GDM1 (cell line): ENCODE measurements at places on chromosomes 3 and 15.

DNA sequence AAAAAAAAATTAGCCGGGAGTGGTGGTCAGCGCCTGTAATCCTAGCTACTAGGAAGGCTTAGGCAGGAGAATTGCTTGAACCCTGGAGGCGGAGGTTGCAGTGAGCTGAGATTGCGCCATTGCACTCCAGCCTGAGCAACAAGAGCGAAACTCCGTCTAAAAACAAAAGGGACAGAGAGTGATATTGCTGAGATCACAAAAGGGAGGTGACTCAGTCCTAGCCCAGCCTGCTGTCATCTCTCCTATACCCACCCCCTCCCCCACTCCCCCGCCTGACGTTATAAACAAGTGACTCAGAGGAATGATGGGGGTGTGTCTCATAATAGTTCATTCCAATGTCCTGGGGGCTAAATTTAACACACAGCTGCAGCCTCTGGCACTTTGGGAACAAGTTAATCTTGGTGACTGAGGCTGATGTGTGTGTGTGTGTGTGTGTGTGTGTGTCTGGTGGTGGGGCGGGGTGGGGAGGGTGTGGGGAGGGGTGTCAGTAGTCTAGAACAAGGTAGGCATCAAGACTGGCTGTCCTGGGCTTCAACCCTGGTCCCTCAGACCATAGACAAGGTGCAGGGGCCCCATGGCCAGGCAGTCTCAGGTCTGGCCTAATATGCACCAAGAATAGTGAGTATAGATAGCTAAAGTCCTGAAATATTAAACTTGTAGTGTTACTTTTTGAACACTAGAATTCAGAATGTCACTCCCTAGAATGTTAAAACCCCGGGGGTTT lies 1.3 kb upstream of the KLHL40 start:
- DNase-seq, result no peak

DNA sequence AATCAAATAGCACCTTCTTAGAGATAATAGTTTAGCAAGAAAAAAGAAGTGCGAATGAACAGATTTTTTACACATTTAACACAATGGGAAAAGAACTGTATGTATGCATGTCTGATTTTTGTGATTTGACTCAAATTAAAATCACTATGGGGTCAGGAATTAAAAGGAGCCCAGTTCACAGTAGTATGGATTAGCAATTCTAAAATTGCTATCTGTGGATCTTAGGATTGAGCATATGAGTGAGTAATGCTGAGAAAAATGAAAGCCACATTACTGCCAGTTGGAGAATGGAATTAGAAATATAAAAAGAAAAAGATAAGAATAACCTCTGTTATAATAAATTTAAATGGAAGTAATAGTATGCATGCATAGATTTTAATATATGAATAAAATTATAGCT lies 386.8 kb upstream of the PLSCR5 start:
- no peak for DNase-seq

GRCh38 chr3:59450946-59451763 lies 401.3 kb upstream of the CFAP20DC start:
- no peak for DNase-seq

GRCh38 chr15:79349525-79349924 lies 38.6 kb downstream of the TMED3 start:
- DNase-seq, result no peak

GRCh38 chr3:152039887-152040286 lies 166.4 kb downstream of the SUCNR1 start:
- no peak for DNase-seq

DNA sequence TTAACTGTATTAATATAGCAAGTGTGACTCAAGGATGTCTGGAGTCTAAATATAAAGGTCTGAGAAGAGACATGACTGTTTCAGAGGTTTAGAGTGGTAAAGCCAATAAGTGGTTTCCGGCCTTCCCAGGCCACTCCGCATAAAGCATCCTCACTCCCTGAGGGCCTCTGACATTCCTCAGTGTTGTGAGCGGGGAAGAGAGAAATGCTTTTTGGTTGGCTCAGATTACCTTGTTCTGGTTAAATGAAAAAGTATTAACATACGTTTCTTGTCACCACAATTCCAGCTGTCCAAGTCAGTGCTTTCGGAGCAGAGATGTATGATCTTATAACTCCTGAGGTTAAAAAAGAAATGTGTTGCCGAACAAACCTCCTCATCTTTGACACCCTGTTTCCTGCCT lies 103.8 kb downstream of the RBMS3 start:
- DNase-seq, result no peak

- no peak for DNase-seq
Measured at GRCh38 chr3:56909349-56909748, 107.6 kb upstream of the ARHGEF3 start.

GRCh38 chr3:113065336-113065735 lies 74.6 kb downstream of the GTPBP8 start:
- DNase-seq, result no peak

- no peak for DNase-seq
Measured at GRCh38 chr3:159798951-159799350, 189.7 kb upstream of the IL12A start.

GRCh38 chr3:43748645-43749044 lies 57.9 kb downstream of the ABHD5 start:
- DNase-seq, result no peak
